MG63 (cell line): ENCODE measurements at places on chromosomes 16 and 17.

GRCh38 chr17:55717898-55718735 is 4.5 kb downstream of the TMEM100 start:
- DNase-seq = peak; percentile 55

DNA sequence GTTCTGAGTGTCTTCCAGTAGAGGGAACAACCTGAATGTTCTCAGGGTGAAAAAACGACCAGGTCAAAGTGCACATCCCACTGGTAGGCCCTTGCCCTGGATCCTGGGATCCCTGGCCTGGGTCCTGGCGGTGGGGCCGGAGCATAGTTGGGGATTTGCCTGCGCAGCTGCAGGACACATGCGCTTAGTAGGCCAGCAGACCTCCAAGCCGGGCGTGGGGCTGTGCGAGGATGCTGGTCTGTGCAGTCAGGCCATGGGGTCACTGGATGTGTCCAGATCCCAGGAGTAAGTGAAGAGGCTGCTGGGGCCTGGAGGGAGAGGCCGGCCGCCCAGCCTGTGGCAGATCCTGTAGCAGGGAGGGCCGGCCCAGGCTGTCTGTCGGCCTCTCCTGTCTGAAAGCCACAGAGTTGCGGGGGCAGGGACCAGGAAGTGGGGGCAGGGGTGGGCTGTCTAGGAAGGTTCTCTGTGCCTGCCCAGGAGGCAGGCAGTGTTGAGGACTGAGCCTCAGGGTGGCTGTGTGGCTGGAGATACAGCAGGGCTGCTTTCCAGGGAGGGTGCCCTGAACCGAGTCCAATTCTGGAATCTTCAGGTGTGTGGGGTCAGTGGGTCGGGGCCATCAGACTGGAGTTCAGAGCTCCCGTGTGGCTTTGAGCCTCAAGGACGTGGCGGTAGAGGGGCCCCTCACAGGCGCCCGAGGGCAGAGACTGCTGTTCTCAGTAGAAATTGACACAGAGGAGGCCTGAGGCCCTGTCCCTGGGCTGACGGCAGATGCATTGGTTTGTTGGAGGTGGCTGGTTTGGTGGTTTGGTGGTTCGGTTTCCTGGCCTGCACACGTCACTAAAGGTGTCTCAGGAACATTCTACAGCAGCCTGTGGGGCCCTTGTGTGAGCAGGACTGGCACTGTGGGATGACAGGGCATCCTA is 17.2 kb upstream of the NUDT16L1 start:
- DNase-seq = no peak

GRCh38 chr16:89358030-89359005 is 132.0 kb downstream of the ANKRD11 start:
- DNase-seq = no peak

DNA sequence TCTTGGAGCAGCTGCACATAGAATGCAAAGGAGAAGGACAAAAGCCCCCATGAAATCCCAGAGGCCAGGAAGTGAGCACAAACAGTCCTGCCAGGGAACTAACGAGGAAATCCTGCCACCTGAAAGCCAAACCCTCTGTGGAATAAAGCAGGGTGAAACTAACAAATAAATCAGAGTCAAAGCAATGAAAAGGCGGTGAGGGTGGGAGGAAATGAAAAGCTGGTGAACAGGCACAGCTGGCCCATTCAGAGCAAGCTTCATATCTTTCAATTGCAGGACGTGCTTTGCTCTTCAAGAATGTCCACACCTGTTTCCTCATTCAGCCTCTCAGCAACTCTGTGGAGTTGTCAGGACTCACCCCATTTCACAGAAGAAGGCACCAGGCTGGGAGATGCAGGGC is 108.1 kb downstream of the ABCC12 start:
- no peak for DNase-seq

DNA sequence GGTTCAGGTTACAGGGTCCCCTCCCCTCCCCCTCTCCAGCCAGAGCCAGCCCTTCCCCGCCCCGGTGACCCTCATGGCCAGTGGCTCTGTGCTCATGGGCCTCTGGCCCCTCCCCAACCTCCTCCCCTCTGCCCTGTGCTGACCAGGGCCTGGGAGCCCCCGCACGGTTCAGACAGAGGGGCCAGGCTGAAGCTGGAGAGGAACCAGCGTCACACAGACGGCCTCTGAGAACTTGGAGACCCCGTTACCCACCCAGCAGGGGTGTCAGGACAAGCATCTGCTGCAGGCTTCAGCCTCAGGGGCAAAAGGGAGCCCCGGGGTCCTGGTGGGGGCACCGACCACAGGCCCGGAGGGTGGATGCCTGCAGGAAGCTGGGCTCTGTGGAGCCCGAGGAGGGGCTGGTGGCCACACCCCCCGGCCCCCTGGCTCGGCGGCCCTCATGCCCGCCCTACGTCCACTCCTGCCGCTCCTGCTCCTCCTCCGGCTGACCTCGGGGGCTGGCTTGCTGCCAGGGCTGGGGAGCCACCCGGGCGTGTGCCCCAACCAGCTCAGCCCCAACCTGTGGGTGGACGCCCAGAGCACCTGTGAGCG is at the start of gene WFIKKN1:
Gene WFIKKN1, plus strand, starts transcription at position 171 of the 591 bp plus-strand sequence. Its CDS starts 269 bp downstream, at position 440.
- DNase-seq = no peak

DNA sequence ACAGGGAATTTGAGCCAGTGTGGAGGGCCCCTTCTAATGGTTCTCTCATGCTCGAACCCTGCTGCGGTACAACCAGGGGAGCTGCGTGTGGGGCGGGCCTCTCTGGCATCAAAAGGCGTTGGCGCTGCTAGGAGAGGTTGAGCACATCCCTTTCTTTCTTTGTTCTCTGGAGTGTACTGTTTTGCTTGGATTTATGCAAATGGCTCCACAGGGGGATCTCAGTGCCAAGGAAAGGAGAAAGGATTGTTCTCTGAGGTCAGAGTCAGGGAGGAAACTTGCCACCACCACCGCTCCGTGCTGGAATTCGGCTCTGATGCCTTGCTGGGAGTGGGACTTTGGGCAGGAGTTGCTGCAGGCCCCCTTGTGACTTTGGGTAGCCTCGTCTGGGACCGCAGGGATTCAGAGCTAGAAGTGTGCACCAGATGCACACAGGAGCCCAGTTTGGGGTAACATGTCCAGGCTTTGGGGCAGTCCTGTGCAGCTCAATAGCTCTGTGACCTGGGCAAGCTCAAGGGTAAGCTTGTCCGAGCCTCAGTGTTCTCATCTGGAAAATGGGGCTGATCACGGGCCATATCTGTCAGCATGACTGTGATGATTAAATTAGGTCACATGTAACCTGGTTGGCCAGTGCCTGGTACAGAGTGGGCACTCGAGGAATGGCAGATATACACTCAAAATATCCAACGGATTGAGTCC is 353.0 kb upstream of the EEF2KMT start:
- DNase-seq = peak; percentile 31

DNA sequence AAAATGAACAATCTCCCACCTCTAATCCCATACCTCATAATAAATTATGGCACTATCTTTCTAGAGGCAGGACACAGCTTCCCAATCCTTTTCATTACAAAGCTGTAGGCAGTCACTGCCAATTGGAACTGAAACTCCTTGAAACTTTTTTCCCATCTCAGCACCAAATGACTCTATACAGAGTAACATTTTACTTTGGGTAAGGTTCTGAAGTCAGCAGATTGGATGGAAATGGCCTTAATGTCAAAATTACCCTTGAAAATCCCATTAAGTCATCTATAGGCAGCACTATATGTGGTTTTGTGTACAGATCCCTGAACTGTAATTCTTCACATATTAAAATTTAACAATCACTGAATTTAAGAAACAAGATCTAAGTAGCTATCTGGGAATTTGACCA is 30.3 kb upstream of the CORO6 start:
- no peak for DNase-seq

GRCh38 chr17:11853321-11854151 is 143.7 kb downstream of the ZNF18 start:
- peak; percentile 16 for DNase-seq

GRCh38 chr17:63295288-63295687 is 150.8 kb downstream of the CYB561 start:
- DNase-seq = no peak

DNA sequence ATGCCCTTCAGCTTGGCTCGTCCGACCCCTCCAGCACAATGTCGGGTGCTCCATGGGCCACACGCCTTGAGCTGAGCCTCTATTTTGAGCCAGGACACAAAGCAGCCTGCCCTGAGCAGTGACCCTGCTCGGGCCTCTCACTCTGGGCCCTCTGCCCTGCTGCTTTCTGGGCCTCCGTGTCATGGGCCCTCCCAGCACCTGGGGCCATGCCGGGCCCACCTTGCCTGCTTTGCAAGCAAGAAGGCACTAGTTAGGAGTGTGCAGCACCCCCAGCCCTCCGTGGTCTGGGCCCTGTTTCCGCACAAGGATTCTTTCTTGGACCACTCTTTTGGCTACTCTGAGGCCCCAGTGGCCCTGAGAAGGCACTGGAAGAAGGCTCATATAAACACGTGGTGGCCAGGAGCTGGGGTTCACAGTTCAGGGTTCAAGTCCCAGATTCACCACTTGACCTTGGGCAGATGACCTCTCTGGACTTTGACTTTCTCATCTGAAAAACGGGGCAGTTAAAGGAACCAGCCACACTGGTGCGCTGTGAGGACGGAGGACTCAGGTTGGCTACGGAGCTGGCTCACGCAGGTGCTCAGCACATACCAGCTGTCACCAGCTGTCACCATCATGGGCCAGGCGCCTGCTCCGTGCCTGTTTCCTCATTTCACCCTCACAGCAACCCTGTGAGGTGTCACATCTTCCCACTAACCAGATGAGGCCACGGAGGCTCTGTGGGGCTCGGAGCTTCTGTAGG is 166.0 kb upstream of the GSE1 start:
- no peak for DNase-seq

DNA sequence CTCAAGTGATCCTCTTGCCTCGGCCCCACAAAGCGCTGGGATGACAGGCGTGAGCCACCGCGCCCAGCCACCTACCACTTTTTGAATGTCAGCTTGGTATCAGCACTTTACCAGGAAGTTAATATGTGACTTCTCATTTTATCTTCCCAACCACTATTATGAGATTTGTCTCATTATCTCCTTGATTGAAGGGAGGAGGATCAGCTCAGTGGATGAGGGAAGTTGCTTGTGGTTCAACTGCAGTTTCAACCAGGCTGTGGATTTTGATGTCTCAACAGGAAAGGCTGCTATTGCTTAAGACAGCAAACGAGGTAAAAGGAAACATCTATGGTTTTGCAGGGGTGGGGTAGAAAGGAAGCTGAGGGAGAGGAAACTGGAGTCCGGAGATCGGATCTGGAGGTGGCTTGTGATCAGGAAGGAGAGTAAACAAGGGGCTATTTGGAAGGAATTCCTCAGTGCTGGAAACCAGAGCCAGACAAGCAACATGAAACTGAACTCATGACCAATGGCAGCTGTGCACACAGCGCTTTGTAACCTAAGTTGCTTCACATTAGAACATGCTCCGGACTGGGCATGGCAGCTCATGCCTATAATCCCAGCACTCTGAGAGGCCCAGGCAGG is 180.5 kb downstream of the VPS53 start:
- no peak for DNase-seq

- DNase-seq = no peak
Observed at GRCh38 chr16:13401641-13402040, 500.2 kb downstream of the SHISA9 start.

- DNase-seq = no peak
Observed at GRCh38 chr16:81623365-81624102, 155.6 kb upstream of the PLCG2 start.

DNA sequence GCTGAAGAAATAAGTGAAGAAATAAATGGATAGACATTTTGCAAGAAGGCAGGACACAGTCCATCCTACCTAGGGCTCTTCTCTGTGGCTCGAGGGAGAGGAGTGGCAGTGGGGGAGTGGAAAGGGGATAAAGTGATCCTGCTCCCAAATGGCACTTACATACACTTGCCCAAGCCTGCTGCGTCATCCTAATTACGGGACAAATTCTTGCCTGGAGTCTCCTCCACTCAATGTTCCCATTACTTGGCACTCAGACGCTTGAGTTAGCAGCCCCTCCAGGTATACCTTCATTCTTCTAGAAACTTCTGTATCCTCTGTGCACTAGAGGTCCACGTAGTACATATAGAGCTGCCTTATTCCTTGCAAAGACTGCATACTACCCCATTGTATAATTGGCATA is 15.7 kb upstream of the MAP3K14 start:
- no peak for DNase-seq

DNA sequence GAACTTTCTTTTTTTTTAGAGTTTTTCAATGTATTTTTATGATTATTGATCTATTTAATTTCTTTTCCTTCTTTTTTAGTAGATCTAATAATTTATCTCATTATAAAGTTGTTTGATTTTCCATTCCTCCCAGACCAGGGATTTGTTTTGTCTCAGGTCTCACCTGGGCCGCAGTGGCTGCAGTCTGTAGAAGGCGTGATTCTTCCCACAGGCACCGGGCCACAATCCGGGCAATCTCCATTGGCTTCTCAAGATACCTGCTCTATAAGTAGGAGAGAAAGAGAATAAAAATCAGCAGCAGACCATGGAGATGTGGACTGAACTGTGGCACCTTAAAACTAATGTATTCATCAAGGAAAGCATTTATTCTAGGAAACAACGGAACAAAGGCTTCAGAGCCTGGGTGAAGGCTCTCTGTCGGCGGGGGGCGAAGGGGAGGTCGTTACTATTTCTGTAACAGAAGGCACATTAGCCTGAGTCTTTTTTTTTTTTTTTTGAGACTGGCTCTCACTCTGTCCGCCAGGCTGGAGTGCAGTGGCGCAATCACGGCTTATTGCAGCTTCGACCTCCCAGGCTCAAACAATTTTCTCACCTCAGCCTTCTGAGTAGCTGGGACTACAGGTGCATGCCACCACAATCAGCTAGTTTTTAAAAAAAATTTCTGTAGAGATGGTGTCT is 42.7 kb downstream of the STAT3 start:
- no peak for DNase-seq

- no peak for DNase-seq
Observed at GRCh38 chr16:1538804-1539520, 5.5 kb downstream of the TMEM204 start.

DNA sequence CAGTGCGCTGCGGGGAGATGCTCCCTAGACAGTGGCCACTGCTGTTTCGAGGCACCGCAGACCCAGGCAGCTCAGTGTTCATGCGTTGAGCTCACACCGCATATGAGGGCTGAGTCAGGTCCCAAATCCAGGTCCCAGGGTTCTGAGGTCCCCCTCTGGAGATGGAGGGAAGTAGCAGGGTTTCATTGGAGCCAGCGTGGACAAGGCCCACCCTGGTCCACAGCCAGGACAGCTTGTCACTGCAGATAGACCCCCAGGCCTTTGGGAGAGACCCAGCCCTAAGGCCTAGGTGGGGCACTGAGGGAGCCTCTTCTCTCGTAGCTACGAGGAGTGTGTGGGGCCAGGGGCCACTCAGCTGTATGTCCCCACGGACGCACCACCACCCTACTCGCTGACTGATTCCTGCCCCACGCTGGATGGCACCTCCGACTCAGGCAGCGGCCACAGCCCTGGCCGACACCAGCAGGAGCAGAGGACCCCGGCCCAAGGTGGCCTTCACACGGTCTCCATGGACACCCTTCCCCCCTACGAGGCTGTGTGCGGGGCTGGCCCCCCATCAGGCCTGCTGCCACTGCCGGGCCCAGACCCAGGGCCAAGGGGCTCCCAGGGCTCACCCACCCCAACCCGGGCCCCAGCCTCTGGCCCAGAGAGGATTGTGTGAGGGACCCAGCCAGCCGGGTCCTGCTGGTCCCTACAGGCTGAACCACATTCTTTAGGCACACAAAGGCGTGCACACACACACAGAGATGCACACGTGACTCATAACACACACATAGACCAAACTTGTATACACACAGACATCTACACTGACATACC is 53.4 kb downstream of the BEAN1 start:
- DNase-seq = no peak
